ENCODE measurements at places on chromosomes 5 and 9.

- no peak for DNase-seq
Observed at GRCh38 chr9:14687042-14687719, 6.1 kb downstream of the ZDHHC21 start.

GRCh38 chr5:168590666-168591065 is 11.5 kb upstream of the PANK3 start:
- DNase-seq, result no peak

GRCh38 chr9:132582786-132583583 is 579 bp downstream of the BARHL1 start:
- no peak for DNase-seq

DNA sequence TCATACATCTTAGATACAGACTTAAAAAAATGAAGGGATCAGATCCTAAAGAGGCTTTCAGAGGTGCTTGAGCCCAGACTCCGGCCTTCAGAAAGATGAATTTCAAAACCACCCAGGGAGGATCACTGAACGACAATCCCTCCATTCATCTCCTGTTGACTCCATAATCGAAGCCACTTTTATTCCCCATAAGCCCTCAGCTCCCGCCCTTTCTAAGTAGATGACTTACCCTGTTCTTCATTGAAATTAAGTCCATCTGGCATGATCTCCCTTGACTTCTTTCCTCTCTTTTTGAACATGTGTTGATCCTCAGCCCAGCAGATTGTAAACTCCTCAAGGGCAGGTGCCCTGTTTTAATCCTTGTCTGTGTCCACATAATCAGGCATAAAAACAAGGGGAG is 50.8 kb upstream of the ASTN2 start:
- no peak for DNase-seq

DNA sequence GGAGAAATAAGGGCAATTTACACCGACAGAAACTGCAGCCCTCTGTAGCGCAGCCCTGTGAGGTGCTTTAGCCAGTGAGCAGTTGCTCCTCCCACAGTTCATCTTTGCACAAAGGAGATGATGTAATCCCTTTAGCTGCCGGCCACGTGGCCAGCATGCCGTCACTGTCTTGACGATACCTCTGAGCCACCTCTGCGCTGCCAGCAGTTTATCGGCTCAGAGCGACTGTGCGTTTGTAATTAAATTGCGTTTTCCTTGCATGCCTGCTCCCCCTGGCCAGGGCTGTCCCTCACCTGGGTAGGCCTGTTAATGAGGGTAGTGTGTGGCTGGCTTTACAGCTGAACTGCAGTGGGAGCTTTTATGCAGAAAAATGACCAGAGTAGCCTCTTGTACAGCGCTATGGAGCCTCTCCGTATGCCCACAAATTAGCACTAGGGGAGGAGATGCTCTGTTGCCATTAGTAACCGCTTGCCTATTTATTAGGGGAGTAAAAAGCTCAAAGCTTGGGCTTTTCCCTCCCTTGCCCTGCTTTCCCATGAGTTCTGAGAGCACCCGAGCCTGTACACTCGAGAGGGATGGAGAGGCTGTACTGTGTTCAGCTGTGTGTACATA is 107.0 kb downstream of the TRIO start:
- peak; percentile 86 for DNase-seq

- DNase-seq, result no peak
Observed at GRCh38 chr5:174733091-174733690, 8.8 kb downstream of the MSX2 start.

DNA sequence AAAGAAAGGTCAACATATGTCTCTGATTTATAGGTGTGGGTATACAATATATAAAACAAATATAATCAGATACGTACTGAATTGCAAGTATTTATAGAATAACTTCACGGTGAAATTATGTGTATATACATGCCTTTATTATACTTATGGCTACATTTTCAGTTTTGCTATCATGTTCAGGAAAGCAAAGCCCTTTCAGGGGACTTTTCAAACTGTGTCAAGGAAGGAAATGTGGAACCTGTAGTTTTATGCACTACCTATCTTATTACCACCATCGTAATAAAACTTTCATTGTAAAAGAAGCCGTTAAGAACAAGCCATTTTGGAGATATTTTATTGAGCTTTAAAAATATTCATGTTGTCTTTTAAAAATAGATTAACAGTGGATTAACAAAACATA is 257.2 kb downstream of the PJA2 start:
- DNase-seq, result no peak

DNA sequence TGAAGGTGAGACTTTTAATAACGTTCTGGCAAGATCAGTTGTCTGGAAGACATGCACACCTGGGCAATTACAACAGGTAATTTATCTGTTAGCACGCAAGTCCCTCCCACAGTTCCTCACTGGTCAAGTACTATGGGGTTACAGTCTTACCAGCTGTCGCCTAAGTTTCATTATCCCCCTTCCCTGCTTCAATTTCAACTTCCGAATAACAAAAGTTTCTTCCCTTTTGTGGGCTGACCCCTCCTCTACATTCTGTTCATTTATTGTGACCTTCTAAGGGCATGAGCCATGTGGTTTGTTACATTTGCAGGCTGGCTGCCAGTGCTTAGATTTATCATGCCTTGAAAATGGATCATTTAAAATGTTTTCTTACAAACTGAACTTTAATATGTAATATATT is 16.5 kb downstream of the GAPT start:
- no peak for DNase-seq

GRCh38 chr9:15696979-15697378 is 144.1 kb downstream of the CCDC171 start:
- DNase-seq, result no peak

DNA sequence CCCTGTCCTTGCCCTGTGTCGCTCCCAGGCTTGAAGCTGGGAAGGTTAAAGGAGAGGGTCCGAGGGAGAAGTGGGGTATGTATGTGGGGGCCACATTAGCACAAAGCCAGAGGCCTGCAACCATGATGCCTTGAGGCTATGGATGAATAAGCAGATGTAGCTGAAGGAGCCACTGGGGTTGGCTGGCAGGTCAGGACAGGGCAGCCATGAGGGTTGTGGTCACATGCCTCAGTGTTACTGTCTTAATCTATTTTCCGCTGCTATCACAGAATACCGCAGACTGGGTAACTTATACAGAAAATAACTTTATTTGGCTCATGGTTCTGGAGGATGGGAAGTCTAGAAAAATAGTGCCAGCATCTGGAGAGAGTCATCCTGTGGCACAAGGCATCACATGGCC is 9.2 kb upstream of the GRHPR start:
- no peak for DNase-seq

GRCh38 chr9:15417626-15418025 is 5.0 kb upstream of the SNAPC3 start:
- DNase-seq, result no peak

DNA sequence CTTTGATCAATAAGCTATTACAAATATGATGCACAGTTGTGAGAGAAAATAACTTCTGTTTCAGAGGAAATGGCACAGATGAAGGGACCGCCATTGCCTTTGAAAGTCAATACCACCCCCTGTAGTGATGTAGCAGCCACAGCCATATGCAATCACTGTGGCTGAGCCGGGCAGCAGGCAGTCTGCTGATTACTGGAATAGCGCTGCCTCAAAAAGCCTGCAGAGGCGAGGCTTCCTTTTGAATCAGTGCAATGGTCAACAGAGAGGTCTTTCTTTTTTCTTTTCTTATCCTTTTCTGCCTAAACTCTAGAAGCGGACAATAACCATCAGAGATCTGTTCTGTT is 265.1 kb upstream of the TAS2R1 start:
- DNase-seq, result no peak

DNA sequence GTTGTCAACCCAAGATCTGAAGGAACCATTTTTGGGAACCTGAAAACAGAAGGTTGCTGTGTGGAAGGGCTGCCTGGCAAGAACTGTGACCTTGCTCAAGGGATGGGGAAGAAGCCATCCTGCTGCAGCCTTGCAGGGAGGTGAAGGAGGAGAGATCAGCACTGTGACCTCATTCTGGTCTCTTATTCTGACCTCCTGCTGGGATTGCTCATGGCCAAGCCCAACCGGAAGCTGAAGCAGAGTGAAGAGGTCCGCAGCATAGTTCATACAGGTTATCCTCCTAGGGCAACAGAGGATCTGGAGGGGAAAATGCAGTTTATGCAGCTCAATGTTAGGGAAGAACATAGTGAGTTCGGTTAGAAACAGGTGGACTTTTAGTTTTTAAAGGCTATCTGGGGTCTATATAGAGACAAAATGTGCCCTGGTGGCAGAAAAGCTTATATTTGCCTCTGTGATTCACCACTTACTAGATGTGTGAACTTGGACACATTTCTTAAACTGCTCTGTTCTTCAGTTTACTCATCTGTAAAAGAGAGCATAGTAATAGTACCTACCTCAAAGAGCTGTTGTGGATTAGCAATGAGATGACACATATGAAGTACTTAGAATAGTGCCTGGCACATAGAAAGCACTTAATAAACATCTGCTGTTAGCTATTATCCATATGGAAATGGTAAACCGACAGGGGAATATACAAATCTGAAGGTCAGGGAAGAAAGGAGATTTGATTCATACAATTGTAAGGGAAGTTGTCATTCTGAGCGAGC is 57.9 kb upstream of the BNC2 start:
- no peak for DNase-seq

- DNase-seq, result no peak
Observed at GRCh38 chr5:6487081-6487480, 38.4 kb downstream of the UBE2QL1 start.

- DNase-seq, result no peak
Observed at GRCh38 chr9:100515578-100516494, 42.9 kb downstream of the TMEFF1 start.

DNA sequence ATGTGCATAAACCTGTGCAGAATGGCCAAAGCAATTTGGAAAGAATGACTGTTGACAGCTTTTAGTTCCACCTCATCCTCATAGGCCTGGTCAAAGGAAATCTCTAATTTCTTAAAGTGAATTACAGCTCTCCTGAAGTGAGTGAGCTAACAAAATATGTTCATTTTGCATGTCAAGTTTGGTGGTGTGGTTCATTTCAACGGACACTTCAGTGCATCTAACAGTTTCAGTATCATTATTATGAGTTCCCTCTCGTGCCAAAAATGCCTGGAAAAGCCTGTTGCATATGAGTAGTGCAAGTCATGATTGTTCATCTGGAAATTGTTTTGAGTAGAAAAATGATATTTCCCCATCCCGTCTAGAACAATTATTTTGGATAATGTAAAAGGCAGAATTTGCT is 53.2 kb upstream of the HMHB1 start:
- DNase-seq, result no peak

DNA sequence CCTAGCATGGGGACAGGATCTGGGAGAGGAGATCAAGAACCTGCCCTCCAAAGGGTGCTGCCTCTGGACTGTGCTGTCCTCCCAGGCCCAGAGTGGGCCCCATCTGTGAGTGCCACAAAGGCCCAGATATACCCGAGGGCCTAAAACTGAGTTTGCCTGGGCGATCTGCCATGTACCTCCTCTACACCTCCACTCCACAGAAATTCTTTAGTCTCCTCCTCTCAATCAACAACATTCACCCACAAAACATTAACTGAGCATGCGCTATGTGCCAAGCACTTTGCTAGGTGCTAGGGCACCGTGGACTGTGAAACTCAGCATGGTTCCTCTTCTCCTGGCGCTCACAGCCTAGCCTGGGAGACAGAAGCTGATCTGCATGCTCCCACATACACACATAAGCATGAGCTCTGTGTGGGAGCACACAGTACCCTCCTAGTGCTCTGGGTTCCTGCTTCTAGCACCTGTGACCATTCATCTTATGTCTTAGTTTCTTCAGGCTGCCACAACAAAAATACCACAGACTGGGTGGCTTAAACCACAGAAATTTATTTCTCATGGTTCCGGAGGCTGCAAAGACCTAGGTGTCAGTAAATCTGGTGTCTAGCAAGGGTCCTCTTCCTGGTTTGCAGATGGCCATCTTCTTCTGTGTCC is 82.0 kb upstream of the FSTL4 start:
- no peak for DNase-seq

DNA sequence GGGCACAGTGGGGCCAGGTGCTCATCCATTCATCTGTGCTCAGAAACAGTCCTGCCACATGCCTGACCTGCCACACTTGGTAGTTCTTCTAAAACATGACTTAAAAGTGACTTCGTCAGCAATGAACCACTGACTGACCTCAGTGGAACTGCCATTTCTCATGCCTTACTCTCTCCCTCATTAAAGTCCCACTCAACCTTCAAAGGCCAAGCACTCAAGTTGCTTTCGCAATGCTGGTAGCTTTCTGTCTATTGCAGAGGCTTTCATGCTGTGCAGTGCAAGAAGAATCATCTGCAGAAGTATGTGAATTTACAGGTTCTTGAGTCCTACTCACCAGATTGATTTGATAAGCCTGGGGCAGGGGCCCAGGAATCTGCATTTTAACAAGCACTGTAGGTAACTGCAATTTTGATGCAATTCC is 23.9 kb downstream of the B4GALT1 start:
- no peak for DNase-seq

DNA sequence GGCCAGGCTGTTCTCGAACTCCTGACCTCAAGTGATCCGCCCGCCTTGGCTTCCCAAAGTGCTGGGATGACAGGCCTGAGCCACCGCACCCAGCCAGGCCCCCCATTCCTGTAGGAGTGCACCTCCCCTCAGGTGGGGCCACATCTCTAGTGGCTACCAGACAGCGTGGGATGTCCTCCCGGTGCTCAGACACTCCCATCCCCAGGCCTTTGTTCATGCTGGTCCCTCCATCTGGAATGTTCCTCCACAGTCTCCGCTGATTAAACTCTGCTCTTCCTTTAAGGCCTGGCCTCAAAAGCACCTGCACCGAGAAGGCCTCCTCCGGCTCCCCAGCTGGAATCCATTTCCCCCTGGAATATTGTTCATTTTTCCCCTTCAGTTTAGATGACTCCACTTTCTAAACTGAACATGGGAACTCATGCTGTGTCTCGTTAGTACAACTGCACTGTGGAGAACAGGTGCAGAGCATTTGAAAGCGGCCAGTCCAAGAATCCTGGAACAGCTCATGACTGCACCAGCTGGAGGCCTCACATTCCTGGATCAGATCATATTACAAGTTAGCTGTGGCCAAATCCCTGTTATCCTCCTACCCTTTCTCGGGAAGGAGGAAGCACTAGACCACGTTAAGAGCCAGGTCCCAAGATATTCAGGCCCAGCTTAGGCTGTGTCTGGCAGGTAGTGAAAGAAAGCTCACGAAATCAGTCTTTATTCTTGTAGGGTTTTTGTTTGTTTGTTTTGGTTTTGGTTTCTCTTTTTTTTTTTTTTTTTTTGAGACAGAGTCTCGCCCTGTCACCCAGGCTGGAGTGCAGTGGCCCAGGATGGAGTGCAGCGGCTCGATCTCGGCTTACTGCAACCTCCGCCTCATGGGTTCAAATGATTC is 10.8 kb upstream of the PRRC2B start:
- peak; percentile 68 for DNase-seq

DNA sequence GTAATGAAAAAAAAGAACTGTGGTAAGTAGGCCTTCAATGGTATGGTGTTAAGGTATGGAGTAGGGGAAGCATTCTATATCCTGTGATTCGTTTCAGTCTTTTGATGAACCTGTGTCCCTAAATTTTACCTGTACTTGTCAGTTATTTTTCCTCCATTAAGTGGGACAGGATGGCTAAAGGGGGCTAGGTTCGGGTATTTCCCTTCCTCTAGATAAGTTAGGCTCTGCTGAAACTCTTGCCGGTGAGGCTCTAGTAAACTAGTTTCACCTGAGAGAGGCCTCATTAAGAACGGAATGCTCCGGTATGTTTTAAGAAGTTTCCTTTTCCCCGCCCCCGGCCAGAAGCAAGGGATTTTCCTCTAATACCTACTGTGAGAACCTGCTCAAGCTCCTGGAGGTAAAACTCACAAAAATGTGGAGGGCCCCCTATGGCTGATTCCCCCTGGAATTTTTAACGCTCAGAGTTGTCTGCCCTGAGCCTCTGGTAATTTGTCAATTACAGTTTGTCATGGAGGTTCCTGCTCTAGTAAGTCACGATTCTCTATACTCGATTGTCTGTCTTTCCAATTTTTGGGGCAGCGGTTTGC is 87.7 kb downstream of the MACIR start:
- no peak for DNase-seq

GRCh38 chr5:17203329-17204132 is 13.9 kb upstream of the BASP1 start:
- peak; percentile 40 for DNase-seq
